ENCODE measurements at places on chromosomes 6 and 20. TPM values are rescaled to one million over a fixed set of nuclear protein-coding genes. Genes with fewer than 3 reads are reported as not detected.

The SPDEF gene
- 0.24 TPM for total RNA-seq

The CRISP3 gene
- not detected for total RNA-seq

The HSP90AB1 gene
- total RNA-seq, result 779 TPM

DNA sequence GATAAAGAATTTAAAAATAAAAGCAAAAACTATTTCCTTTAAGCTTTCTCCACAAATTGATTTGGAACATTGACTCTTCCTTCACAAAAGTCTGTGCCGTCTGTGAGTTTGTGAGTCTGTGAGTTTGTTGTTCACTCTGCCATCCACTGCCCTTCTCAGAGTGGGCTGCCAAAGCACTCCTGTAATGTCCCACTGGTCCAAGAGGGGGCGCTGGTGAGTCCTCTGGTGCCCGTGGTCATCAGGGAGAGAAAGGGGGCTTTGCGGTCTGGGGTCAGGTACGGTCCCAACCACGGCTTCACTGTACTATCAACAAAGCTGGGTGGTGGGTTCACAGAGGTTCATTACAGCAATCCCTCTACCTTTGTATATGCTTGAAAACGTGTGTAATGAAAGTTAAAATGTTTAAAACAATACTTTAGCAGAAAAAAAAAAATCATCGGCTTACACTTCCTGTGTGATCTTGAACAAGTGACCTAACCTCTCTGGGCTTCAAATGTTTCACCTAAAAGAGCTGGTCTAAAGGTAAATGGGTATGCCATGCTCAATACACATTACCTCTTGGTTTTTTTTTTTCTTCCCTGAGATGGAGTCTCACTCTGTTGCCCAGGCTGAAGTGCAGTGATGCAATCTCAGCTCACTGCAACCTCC is 5.6 kb upstream of the ANKRD60 start:
- DNase-seq, result no peak

- DNase-seq, result no peak
Observed at GRCh38 chr6:137944793-137945498, 77.9 kb downstream of the TNFAIP3 start.

- DNase-seq, result no peak
Observed at GRCh38 chr6:1703091-1703855, 93.6 kb downstream of the FOXC1 start.

DNA sequence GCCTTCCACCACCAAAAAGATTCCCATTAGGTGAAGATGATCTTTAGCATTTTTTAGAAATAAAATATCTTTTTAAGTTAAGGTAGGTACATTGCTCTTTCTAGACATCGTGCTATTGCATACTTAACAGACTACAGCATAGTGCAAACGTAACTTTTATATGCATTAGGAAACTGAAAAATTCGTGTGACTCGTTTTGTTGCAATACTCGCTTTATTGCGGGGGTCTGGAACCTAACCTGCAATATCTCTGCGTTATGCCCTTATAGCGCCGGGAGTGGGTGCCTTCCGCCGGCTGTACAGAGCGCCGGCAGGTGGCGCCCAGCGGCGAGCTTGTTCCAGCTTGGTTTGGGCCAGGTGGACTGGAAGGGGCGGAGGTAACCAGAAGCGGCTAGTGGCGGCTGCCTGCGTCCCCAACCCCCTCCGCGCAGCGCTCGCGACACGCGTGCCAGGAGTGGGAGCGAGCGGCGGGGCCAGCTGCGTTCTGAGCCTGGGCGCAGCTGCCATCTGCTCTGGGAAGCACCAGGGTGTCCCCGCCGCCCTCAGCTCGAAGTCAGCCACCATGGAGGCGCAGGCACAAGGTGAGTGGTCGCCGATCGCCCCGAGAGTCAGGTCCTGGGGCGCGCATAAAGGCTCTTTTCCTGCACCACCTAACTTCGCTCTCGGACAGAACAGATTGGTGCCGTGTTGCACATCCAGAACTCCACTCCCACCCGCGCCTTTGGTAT is at the start of gene TPD52L1:
Gene TPD52L1 (plus strand): TSS at position 383 of the 727 bp plus-strand sequence. CDS start 179 bp downstream, at position 562.
- DNase-seq, result peak; percentile 81

DNA sequence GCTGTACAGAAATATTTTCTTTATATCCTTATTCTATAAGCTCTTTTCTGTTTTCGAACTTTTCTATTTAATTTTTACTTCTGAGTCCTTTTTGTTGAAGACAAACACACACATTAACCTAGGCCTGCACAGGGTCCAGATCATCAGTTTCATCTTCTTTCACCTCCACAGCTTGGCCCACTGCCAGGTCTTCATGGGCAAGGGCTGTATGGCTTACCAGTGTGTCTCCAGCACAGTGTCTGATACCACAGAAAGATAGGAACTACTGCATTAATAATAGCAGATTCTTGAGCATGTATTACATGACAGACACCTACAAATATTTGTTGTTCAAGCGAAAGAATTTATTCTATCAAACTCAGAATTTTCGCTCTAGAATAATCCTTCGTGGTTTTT is 24.4 kb downstream of the QKI start:
- peak; percentile 38 for DNase-seq
